CD8-positive, alpha-beta memory T cell (primary cell): ENCODE measurements at places on chromosomes 6 and 20. TPM values are rescaled to one million over a fixed set of nuclear protein-coding genes. Genes with fewer than 3 reads are reported as not detected.

- H3K4me1 ChIP-seq = no peaks in the 10 kb centered on the region
- no peak for DNase-seq
- no peaks in the 10 kb centered on the region for H3K27me3 ChIP-seq
- no peak overlapping the region for H3K27ac ChIP-seq
- H3K4me3 ChIP-seq = no peak overlapping the region
Measured at GRCh38 chr20:42003380-42003779, 385.2 kb upstream of the CHD6 start.

GRCh38 chr6:121755485-121755884, 320.0 kb downstream of the GJA1 start:
- H3K4me3 ChIP-seq = no peak overlapping the region
- no peak for DNase-seq
- no peak overlapping the region for H3K27ac ChIP-seq

DNA sequence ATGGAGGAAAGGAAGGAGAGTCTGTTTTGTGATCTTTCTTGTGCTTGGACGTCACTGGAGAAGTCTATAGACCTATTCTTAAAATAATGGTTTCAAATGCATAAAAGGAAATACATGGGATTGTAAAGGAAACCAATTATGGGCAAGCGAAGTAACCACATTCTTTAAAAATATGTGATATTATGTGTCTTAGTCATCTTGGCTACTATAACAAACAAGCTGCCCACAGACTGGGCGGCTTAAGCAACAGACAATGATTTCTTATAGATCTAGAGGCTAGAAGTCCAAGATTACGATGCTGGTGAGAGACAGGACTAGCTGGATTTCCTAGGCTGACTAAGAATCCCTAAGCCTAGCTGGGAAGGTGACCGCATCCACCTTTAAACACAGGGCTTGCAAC, 49.4 kb upstream of the CD83 start:
- H3K4me1 ChIP-seq = no peaks in the 10 kb centered on the region
- H3K27me3 ChIP-seq = no peaks in the 10 kb centered on the region
- H3K27ac ChIP-seq = no peak overlapping the region
- no peak overlapping the region for H3K4me3 ChIP-seq

GRCh38 chr6:14710421-14710820, 535.4 kb upstream of the JARID2 start:
- no peaks in the 10 kb centered on the region for H3K36me3 ChIP-seq
- H3K27me3 ChIP-seq = no peaks in the 10 kb centered on the region
- DNase-seq = no peak
- H3K4me3 ChIP-seq = no peak overlapping the region

DNA sequence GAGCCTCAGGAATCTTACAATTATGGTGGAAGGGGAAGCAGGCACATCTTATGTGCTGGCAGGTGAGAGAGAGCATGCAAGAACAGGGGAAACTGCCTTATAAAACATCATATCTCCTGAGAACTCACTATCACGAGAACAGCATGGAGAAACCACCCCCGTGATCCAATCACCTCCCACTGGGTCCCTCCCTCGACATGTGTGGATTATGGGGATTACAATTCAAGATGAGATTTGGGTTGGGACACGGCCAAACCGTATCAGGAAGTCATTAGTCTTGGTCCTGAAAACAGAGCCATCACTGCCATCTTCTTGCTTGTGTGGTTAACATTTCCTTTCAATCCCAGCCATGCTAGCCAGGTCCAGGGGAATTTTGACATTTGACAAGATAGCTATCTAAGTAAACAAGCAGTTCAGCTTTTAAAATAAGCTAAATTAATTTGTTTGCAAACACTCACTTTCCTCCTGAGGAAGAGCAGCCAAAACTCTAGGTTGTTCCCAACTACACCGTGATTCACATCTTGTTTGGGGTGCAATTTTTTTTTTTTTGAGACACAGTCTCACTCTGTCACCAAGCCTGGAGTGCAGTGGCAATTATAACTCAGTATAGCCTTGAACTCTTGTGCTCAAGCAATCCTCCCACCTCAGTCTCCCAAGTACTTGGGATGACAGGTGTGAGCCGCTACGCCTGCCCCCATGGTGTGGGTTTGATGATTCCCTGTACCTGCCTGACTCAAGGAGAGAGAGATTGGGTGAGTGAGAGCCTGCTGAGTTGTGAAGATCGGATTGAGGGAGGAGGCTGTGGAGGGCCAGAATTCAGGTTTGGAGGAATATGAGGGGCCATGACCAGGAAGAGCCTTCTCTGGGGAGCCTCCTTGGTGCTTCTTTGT, 13.0 kb upstream of the PPP1R14C start:
- H3K27ac ChIP-seq = no peak overlapping the region
- H3K36me3 ChIP-seq = no peaks in the 10 kb centered on the region
- DNase-seq = no peak
- H3K4me3 ChIP-seq = no peak overlapping the region

DNA sequence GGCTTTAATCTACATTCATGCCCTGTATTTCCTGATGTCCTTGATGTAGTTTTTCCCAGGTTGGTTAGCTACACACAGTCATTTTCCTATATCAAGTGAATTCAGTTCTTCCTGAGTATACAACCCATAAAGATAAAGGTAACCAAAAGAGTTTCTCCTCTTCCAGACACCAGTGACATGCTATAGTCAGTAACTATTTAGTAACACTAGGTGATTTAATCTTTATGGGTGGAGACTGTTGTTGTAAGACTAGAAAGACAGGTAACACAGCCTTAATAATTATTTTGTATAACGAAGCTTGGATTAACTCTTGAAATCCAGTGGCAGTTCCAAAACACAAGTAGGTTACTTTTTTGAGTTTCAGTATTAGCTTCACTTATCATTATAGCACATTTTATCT, 17.6 kb downstream of the MCUR1 start:
- no peak for DNase-seq
- H3K27ac ChIP-seq = no peak overlapping the region
- no peaks in the 10 kb centered on the region for H3K36me3 ChIP-seq

- no peaks in the 10 kb centered on the region for H3K4me1 ChIP-seq
- no peaks in the 10 kb centered on the region for H3K36me3 ChIP-seq
- no peak overlapping the region for H3K4me3 ChIP-seq
- H3K27ac ChIP-seq = no peak overlapping the region
- no peaks in the 10 kb centered on the region for H3K27me3 ChIP-seq
Measured at GRCh38 chr20:18440403-18440802, 26.4 kb downstream of the DZANK1 start.

DNA sequence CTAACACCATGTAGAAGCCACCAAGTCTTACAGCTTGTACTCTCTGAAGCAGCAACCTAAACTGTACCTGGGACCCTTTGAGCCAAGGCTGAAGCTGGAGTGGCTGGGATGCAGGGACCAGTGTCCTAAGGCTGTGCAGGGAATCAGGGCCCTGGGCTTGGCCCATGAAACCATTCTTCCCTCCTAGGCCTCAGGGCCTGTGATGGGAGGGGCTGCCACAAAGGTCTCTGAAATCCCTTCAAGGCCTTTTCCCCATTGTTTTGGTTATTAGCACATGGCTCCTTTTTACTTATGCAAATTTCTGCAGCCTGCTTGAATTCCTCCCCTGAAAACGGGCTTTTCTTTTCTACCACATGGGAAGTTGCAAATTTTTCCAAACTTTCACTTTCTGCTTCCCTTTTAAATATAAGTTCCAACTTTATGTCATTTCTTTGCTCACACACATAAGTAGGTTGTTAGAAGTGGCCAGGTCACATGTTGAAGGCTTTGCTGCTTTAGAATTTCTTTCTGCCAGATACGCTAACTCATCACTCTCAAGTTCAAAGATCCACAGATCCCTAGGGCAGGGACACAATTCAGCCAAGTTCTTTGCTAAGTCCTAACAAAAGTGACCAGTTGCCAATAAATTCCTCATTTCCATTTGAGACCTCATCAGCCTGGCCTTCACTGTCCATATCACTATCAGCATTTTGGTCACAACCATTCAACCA, 28.2 kb upstream of the ATXN1 start:
- no peak overlapping the region for H3K4me3 ChIP-seq
- no peak for DNase-seq
- H3K4me1 ChIP-seq = no peaks in the 10 kb centered on the region
- H3K27me3 ChIP-seq = no peaks in the 10 kb centered on the region
- no peak overlapping the region for H3K27ac ChIP-seq

DNA sequence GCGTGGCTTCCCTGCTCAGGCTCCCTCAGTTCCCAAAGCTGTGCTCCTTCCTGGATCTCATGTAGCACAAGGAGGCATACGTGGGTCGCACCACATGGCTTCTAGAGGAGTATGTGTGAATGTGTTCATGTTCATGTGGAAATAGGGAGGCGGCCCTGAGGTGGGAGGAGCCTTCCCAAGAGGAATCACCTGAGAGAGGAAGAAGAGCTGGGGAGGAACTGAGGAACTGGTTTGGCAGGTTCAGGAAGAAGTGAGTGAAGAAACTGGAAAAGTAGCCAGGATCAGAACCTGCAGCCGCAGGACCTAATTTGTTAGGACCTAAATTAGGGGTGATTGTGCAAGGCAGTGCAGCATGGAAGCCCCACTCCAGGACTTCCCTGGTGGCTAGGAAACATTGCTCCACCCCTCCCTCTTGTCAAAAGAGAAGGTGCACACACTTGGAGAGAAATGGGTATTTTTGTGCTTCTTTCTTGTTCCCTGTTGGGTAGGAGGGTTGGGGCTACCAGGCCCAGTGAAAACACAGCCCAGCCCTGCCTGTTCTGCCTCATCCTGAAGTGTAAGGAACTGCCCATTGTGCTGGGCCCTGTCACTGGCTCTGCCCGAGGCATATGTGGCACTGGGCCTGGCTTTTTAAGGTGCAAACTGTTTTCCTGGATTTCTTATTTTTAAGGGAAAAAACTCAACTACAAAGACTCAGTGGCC, 20.7 kb downstream of the SYNJ2 start:
- H3K4me3 ChIP-seq = no peak overlapping the region
- H3K4me1 ChIP-seq = peaks cover 23% of the 10 kb centered on the region
- peak overlapping the region; percentile 21 for H3K27ac ChIP-seq
- no peak for DNase-seq

DNA sequence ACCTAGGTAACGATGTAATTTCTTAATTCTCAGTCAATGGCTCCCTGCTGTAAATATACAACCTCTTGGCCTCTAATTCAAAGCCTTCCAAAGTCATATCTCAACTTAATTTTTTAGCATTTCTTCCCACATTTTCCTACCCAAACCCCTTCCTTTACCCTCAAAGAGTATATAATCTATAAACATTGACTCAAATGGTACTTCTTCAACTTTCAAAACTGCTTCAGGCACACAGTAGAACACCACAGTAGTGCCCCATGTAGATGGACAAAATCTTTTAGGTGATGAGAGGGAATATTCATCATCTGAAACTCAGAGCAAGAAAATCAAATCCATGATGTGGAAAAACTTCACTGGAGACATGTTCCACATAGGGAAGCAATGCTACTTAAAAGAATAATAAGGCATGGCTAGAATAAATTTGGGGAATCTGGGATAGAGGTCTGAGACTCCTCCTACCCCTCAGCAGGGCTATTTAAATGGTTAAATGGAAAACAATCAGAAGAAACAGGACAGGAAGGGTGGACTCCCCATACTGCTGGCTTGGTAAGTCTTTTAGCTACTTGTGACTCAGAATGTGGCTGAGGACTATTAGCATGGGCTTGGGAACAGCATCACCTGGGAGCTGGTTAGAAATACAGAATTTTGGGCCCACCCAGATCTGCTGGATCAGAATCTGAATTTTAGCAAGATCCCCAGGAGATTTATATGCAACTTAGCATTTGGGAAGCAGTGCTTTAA, 6.4 kb downstream of the SLC22A2 start:
- H3K4me3 ChIP-seq = no peak overlapping the region
- no peak for DNase-seq
- no peaks in the 10 kb centered on the region for H3K4me1 ChIP-seq
- H3K27ac ChIP-seq = no peak overlapping the region
- no peaks in the 10 kb centered on the region for H3K27me3 ChIP-seq

GRCh38 chr6:91045161-91045560, 458.3 kb upstream of the MAP3K7 start:
- no peaks in the 10 kb centered on the region for H3K4me1 ChIP-seq
- DNase-seq = no peak
- H3K4me3 ChIP-seq = no peak overlapping the region
- H3K36me3 ChIP-seq = no peaks in the 10 kb centered on the region
- no peak overlapping the region for H3K27ac ChIP-seq

DNA sequence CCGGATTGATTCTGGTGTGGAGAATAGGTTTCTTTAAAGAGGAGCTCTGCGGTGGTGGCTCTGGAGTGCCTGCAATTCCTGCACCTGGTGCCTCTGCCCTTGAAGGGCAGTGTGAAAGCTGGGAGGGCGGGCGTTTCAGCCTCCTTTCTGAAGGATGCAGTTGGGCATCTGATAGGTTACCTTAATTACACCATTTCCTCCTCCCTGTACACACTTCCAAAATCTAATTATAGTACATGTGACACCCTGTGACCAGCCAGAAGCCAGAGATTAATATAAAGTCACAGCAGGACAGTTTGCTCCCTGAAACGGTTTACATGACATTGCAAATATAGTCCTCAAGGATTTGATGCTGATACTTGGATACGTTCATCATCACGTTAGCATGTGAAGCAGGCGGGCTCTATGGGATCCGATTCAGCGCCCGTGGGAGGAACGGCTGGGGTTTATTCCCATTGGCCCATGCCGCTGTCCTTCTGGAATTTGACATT, 548.2 kb downstream of the QKI start:
- no peak overlapping the region for H3K4me3 ChIP-seq
- H3K27ac ChIP-seq = no peak overlapping the region
- no peaks in the 10 kb centered on the region for H3K36me3 ChIP-seq
- H3K27me3 ChIP-seq = no peaks in the 10 kb centered on the region

DNA sequence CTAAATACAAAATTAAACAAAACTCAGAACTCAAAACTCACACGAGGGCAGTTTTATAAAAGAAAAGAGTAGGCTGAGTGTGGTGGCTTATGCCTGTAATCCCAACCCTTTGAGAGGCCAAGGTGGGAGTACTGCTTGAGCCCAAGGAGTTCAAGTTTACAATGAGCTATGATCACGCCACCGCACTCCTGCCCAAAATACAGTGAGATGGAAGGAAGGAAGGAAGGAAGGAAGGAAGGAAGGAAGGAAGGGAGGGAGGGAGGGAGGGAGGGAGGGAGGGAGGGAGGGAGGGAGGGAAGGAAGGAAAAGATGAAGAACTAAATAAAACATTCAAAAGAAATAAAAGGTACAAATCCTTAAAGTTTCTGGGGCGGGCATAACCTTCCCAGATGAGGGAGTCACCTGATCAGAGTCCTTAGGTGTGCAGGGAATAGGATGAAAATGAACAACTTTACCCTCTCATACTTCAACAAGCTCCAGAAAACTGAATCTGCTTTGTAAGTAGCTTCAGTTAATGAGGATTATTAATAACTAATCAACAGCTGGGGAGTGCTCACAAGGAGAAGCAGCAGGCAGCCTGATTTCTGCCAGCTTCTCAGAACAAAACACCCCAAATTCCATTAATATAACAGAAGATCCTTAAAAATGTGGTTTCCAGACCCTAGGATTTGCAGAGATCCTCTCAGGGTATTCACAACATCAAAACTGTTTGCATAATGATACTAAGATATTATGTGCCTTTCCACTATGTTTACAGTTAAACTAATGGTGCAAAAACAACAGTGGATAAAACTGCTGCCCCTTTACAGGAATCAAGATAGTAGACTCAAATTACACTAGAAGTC, 21.8 kb downstream of the LMBRD1 start:
- H3K4me3 ChIP-seq = no peak overlapping the region
- H3K4me1 ChIP-seq = peaks cover 14% of the 10 kb centered on the region
- DNase-seq = no peak

GRCh38 chr6:30238178-30238795, 25.1 kb upstream of the TRIM26 start:
- no peaks in the 10 kb centered on the region for H3K4me1 ChIP-seq
- no peaks in the 10 kb centered on the region for H3K27me3 ChIP-seq
- no peaks in the 10 kb centered on the region for H3K36me3 ChIP-seq

Gene TAP1
- 407 TPM for total RNA-seq

Gene GRIK2
- total RNA-seq = not detected

Gene PLEKHG1
- total RNA-seq = 8.8 TPM

Gene PDE7B
- total RNA-seq = 0.24 TPM

Gene ZSWIM3
- total RNA-seq = 5.9 TPM

Gene GTSF1L
- not detected for total RNA-seq

Gene TBXT
- total RNA-seq = not detected
